Pons (tissue), 1 donor: ENCODE measurements at places on chromosomes 11 and 22.

GRCh38 chr11:60970369-60970774 is 1.1 kb upstream of the CD6 start:
- DNase-seq, result no peak

DNA sequence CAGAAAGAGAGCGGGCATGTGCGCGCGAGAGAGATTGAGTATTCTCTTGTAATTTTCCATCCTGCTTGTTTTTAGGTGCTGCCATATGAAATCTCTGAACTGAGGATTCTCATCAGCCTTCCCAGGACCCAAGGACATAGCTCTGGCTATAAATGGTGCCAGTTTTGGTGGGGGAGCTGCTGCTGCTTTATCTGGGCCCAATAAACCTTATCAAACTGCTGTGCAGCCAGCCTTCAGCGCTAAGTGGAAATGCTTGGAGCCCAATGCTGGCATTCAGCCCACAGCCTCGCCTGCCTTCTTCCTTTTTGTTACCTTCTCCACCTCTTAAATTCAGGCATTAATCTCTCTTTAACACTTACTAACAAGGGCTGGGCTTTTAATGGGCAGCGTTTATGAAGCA is 2.4 kb upstream of the ZBTB16 start:
- DNase-seq, result no peak

GRCh38 chr22:42306010-42306409 is 35.6 kb upstream of the TCF20 start:
- no peak for DNase-seq

GRCh38 chr11:113593698-113594308 is 112.3 kb downstream of the TMPRSS5 start:
- DNase-seq, result peak; percentile 16

DNA sequence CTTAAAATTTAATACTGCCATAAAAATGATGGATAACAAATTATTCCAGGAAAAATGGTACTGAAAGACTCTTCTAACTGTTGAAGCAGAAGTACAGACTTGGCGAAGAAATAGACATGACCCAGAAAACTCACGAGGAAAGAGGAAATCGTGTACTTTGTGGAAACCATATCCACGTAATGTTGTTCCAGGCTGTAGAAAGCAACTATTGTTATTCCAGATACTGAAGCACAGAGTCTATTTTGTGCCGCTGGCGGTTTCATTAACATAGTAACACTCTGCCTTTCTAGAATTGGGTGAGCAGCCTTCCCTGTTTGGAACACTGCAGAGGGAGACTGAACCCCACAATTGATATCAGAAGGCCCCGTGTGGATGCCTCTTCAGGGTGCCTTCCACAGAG is 310.6 kb downstream of the TBC1D22A start:
- DNase-seq, result peak; percentile 86

DNA sequence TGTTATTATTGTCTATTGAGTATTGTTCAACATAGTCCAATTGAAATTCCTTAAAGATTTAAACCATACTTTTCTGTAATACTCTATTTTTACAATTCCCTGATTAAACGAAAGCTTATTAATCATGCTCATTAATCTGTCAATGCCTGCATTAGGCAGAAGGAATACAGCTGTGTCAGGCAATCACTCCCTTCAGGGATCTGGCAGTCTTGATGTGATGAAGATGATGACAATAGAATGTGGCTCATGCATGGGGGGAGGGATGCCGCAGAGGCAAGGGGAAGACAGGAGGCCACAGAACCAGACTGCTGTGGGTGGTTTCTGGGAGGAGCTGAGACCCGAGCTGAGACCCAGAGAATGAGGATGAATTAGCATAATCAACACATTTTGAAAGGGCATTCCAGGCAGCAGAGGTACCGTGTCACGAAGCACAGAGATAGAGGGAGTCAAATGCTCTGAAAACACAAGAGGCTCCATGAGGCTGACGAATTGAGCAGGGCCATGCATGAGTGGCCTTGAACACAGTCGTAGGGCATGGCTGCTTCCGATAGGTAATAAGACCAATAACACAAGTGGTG is 1075.5 kb downstream of the OPCML start:
- no peak for DNase-seq
